Panc1 (cell line): ENCODE measurements at places on chromosomes 6 and 20. TPM values are rescaled to one million over a fixed set of nuclear protein-coding genes. Genes with fewer than 3 reads are reported as not detected.

- no peak for DNase-seq
- peaks cover 7% of the 10 kb centered on the region for H3K4me1 ChIP-seq
- H3K27me3 ChIP-seq: no peaks in the 10 kb centered on the region
- H3K36me3 ChIP-seq: no peaks in the 10 kb centered on the region
- H3K27ac ChIP-seq: no peak overlapping the region
These were observed 1.6 kb upstream of the PSMB8 start for GRCh38 chr6:32845384-32845884.

- no peaks in the 10 kb centered on the region for H3K4me1 ChIP-seq
- H3K4me3 ChIP-seq: no peak overlapping the region
- DNase-seq: no peak
- H3K36me3 ChIP-seq: no peaks in the 10 kb centered on the region
- H3K27me3 ChIP-seq: peaks cover 4% of the 10 kb centered on the region; the same call in 1 of the 2 replicates
These were observed 245.3 kb downstream of the OGFRL1 start for GRCh38 chr6:71533939-71534379.

DNA sequence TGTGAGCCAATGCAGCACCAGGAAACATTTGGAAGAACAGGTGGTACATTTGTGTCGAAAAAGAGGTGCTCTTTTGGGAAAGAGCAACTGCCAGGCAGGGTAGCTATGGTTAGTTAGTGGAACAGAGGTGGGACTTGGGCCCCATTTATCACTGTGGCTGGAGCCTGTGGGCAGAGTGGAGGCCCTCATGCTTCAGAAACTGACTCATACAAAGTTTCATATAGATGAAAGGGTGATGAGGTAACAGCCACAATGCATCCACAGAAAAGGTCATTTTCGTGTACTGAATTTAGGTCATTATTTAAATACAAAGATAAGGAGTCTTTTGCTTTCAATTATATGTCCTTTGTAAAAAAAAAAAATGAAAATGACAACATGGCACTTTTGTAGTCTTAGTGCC, 76.4 kb upstream of the HS3ST5 start:
- no peaks in the 10 kb centered on the region for H3K36me3 ChIP-seq
- H3K27me3 ChIP-seq: no peaks in the 10 kb centered on the region
- H3K4me1 ChIP-seq: no peaks in the 10 kb centered on the region
- no peak overlapping the region for H3K27ac ChIP-seq
- H3K4me3 ChIP-seq: no peak overlapping the region
- DNase-seq: no peak

- no peak overlapping the region for H3K27ac ChIP-seq
- no peak overlapping the region for H3K4me3 ChIP-seq
- H3K4me1 ChIP-seq: no peaks in the 10 kb centered on the region; the same call in 1 of the 2 replicates
- no peaks in the 10 kb centered on the region; the same call in 1 of the 2 replicates for H3K27me3 ChIP-seq
- H3K36me3 ChIP-seq: no peaks in the 10 kb centered on the region
These were observed 129.1 kb upstream of the SMLR1 start for GRCh38 chr6:130697995-130698535.

GRCh38 chr20:58459058-58459750, 56.0 kb downstream of the APCDD1L start:
- H3K4me3 ChIP-seq: no peak overlapping the region
- no peak overlapping the region for H3K27ac ChIP-seq
- H3K4me1 ChIP-seq: no peaks in the 10 kb centered on the region
- H3K36me3 ChIP-seq: no peaks in the 10 kb centered on the region
- no peak for DNase-seq
- no peaks in the 10 kb centered on the region for H3K27me3 ChIP-seq

GRCh38 chr6:170051229-170052172, 239.4 kb downstream of the DLL1 start:
- H3K36me3 ChIP-seq: no peaks in the 10 kb centered on the region
- H3K27me3 ChIP-seq: peaks cover 3% of the 10 kb centered on the region; the same call in 1 of the 2 replicates
- no peaks in the 10 kb centered on the region for H3K4me1 ChIP-seq
- no peak for DNase-seq

DNA sequence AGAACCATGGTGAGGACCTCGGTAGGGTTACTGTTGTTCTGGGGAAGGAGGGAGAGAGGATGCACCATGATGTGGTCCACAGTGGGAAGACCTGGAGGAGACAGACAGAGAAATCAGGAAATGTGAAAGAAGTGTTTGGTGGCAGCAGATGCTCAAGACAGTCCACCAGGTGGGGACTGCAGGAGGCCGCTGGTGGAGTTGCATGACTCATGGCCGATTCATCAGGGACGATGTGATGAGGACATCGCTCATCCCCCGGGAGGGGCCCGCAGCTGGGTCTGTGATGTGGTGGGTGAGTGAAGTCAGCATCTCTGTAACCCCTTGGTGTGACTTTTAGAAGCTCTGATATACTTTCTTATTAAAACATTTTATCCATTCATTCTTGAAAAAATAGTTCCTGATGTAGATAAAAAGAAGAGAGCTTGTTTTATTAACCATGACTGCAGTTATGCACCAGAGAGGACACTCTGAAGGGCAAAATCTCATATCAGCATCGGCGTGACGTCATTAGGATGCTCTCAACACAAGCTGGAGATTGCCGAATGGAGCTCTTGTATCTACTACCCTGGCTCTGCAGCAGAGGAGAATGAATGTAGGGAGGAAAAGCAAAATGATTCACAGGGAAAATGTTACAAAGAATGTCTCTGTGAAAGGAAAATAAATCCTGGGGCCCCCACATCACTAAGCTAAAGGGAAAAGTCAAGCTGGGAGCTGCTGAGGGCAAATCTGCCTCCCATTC, 71.2 kb downstream of the RAMACL start:
- H3K4me3 ChIP-seq: no peak overlapping the region
- DNase-seq: peak; percentile 43
- no peaks in the 10 kb centered on the region for H3K27me3 ChIP-seq
- no peaks in the 10 kb centered on the region for H3K4me1 ChIP-seq
- H3K36me3 ChIP-seq: no peaks in the 10 kb centered on the region

GRCh38 chr20:62588458-62589149, 53.7 kb upstream of the SLCO4A1 start:
- H3K36me3 ChIP-seq: no peaks in the 10 kb centered on the region
- DNase-seq: no peak
- peak overlapping the region; percentile 83 for H3K27ac ChIP-seq

DNA sequence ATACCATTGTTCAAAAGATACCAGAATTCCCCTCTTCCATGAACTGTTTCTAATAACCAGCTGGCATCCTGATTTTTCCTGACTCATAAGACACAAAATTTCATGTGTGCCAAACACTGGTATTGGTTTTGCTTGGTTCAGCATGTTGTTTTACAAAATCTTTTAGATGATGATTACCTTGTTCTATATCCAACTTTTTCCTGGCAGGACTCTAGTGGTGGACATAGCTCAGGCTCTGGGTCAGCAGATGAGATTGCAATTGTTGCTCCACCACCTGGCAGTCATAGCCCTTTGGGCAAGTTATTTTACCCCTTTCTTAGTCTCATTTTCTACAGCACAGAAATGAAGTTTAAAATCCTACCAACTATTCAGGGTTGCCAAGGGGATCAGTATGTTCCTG, 6.2 kb downstream of the TRIM38 start:
- H3K27me3 ChIP-seq: no peaks in the 10 kb centered on the region
- DNase-seq: no peak
- peaks cover 16% of the 10 kb centered on the region for H3K4me1 ChIP-seq
- H3K36me3 ChIP-seq: no peaks in the 10 kb centered on the region; the same call in 1 of the 2 replicates

DNA sequence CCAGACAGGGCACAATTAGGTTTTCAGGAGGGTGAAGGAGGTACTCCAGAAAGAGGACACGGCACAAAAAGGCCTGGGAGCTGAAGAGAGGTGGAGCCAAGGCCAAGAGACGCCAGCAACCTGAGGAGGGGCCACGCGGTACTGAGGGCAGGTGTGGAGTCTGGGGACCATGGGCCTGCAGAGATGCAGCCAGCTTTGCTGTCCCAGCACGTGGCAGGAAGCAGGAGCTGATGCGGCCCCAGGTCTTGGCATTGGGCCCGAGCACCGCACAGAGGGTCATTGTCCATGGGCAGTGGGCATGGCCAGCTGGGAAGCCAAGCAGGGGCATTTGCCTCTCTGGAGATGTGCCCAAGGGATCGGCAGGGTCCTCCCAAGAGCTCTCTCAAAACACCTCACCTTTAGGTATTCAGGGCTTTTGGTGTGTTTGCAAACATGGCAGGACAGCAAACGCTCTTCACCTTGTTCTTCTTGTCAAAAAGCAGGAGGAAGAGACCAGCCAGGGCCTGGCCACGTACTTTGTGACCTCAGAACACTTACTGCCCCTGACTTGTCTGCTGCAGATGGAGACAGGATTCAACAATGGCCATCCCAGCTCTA, 1.4 kb upstream of the BPIFB1 start:
- H3K27ac ChIP-seq: no peak overlapping the region
- DNase-seq: no peak
- no peaks in the 10 kb centered on the region for H3K4me1 ChIP-seq
- no peaks in the 10 kb centered on the region for H3K27me3 ChIP-seq
- H3K36me3 ChIP-seq: no peaks in the 10 kb centered on the region

DNA sequence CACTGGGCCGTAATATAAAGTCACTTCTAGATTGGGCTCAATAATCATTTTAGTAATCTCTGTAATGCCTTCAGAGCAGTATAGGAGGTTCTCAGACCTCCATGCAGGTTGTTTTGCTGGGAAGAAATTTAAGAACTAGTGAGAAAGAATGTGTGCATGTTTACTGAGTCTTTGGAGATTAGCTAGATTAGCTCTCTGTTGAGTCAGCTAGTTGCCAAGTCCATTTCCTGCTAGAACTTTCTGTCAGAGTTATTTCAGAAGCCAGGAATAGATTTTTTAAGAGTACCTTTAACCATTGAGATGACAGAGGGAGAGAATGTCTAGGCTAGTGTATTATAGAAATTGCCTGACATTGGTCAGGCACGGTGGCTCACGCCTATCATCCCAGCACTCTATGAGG, 33.3 kb downstream of the ORC3 start:
- no peaks in the 10 kb centered on the region for H3K27me3 ChIP-seq
- peaks cover 6% of the 10 kb centered on the region; the same call in 1 of the 2 replicates for H3K36me3 ChIP-seq
- H3K27ac ChIP-seq: no peak overlapping the region
- H3K4me1 ChIP-seq: no peaks in the 10 kb centered on the region

DNA sequence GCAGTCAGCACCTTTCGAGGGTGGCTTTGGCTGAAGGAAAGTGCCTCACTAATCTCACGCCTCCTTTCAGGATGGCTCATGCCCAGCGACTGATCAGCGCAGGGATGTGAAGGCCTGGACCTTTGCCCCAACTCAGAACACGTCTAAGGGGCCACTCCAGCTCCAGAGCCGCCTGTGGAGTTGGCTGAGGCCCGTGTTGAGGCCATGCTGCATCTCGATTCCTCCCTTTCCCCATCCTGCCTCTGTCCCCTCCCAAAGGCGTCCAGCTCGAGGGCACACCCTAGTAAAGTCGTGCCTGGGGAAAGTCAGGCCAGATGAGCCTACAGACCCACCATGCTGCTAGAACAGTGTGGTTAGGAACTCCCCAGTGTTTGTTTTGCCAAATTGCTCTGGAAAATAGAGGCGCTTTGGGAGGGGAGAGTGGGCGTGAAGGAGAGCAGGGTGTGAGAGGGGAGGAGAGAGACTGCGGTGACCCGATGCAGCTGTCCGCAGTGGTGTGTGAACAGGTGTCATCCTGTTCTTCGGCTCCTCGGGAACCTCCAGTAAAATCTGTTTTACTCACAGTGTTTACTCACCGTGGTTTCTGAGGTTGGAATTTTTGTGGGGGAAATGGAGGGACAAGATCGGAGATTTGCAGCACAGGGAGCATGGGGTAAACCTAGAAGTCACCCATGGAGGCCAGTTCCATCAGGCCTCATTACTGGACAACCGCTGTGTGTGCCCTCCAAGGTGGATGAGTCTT, 85.0 kb upstream of the PMEPA1 start:
- peaks cover 5% of the 10 kb centered on the region; the same call in 1 of the 2 replicates for H3K4me1 ChIP-seq
- no peak overlapping the region for H3K27ac ChIP-seq
- H3K36me3 ChIP-seq: no peaks in the 10 kb centered on the region
- no peaks in the 10 kb centered on the region for H3K27me3 ChIP-seq
- no peak for DNase-seq
- no peak overlapping the region for H3K4me3 ChIP-seq

GRCh38 chr6:143752459-143752858, 74.7 kb downstream of the PHACTR2 start:
- no peaks in the 10 kb centered on the region for H3K27me3 ChIP-seq
- peaks cover 21% of the 10 kb centered on the region for H3K4me1 ChIP-seq
- no peak for DNase-seq
- no peak overlapping the region for H3K4me3 ChIP-seq
- H3K36me3 ChIP-seq: no peaks in the 10 kb centered on the region; the same call in 1 of the 2 replicates

DNA sequence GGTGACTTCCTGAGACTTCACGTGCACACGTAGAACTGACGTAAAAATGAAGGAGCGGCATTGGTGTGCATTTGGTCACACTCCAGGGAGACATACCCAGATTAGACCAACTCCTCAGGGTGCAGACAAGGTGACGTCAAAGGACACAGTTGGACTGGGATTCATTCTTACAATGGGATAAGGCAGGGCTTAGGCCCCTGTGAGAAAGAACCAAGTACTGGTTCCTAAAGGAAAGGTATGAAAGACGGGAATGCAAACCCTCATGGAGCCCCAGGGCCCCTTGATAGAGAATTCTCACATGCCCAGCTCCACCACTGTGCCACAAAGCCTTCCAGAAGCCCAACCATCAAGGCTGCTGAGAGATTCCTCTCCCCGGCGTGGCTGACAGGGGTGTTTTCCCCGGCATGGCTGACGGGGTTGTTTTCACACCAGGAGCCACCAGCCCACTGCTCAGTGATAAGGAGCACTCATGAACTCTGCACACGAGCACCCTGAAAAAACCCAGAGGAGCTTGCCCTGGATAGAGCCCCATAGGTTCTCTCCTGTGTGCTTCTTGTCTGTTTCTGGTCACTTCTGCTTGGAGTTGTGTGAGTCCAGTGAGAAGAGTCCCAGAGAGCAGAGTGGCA, 90.1 kb downstream of the CAP2 start:
- no peaks in the 10 kb centered on the region for H3K4me1 ChIP-seq
- no peak for DNase-seq
- H3K4me3 ChIP-seq: no peak overlapping the region
- H3K27me3 ChIP-seq: no peaks in the 10 kb centered on the region
- no peak overlapping the region for H3K27ac ChIP-seq

GRCh38 chr6:159716247-159717096, 10.8 kb upstream of the WTAP start:
- no peak for DNase-seq
- 0 out of 2 replicates have a peak, but pooled peaks cover 3% of the 10 kb centered on the region for H3K4me1 ChIP-seq
- H3K27ac ChIP-seq: no peak overlapping the region
- no peaks in the 10 kb centered on the region for H3K27me3 ChIP-seq

GRCh38 chr6:108118359-108118724, 43.8 kb upstream of the OSTM1 start:
- no peaks in the 10 kb centered on the region for H3K36me3 ChIP-seq
- H3K27ac ChIP-seq: no peak overlapping the region
- H3K27me3 ChIP-seq: peaks cover 16% of the 10 kb centered on the region
- no peak for DNase-seq
- peaks cover 17% of the 10 kb centered on the region for H3K4me1 ChIP-seq
- peak overlapping the region; percentile 75 for H3K4me3 ChIP-seq

SLC22A7 gene
- not detected for total RNA-seq

GSTA1 gene
- 0.28 TPM for total RNA-seq

TOX2 gene
- 85.4 TPM for total RNA-seq

CASP8AP2 gene
- total RNA-seq: 22.9 TPM

SAMD3 gene
- total RNA-seq: not detected

MLN gene
- not detected for total RNA-seq

CCN2 gene
- 155 TPM for total RNA-seq

DUSP15 gene
- total RNA-seq: 23.6 TPM

PTGIS gene
- 4.4 TPM for total RNA-seq

SLC17A9 gene
- total RNA-seq: 0.28 TPM

SNX5 gene
- 90.8 TPM for total RNA-seq

BPIFA1 gene
- not detected for total RNA-seq
